ENCODE measurements at places on chromosomes 7 and 10. TPM values are rescaled to one million over a fixed set of nuclear protein-coding genes. Genes with fewer than 3 reads are reported as not detected.
A peak's percentile ranks its signal among the peaks of the same experiment; 100 is the strongest.

PIP gene
- total RNA-seq: not detected

TMEM178B gene
- total RNA-seq: 3.1 TPM

STAG3 gene
- 0.15 TPM for total RNA-seq

NCF1 gene
- not detected for total RNA-seq

NPSR1 gene
- total RNA-seq: not detected

OR2A12 gene
- total RNA-seq: not detected

SFRP5 gene
- total RNA-seq: not detected

NXPH1 gene
- not detected for total RNA-seq

GRCh38 chr7:45646207-45646821 lies 72.1 kb downstream of the ADCY1 start:
- no peak for DNase-seq

DNA sequence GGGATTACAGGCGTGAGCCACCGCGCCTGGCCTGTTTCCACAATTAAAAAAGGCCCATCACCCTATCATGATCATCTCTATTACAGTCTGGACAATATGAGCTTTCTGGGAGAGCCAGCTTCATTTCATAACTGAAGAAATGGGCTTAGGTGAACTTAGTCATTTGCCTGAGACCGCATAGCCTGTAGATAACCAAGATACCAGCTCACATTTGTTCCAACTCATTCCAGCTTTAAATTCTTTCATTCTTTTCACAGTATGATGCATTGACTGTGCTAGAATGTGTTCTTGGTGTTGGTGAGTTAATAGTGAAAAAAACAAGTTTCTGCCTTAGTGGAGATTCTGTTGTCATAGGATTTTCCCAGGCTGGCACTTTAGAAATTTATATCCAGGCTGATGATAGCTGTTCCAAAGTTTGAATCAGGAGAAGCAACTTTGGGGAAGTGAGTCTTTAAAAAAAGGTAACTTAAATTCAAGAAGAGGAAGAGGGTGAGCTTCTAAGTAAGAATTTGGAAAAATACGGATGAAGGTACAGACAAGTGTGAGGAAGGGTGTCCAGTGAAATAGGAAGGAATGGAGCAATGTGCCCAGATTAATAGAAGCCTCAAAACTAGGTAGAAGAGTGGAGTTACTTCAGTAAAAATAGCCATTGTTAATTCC lies 2.1 kb upstream of the H2AZ2 start:
- DNase-seq: no peak

- DNase-seq: no peak
Observed at GRCh38 chr7:50982626-50983025, 199.9 kb upstream of the GRB10 start.

GRCh38 chr7:780081-780480 lies 52.2 kb upstream of the SUN1 start:
- no peak for DNase-seq

DNA sequence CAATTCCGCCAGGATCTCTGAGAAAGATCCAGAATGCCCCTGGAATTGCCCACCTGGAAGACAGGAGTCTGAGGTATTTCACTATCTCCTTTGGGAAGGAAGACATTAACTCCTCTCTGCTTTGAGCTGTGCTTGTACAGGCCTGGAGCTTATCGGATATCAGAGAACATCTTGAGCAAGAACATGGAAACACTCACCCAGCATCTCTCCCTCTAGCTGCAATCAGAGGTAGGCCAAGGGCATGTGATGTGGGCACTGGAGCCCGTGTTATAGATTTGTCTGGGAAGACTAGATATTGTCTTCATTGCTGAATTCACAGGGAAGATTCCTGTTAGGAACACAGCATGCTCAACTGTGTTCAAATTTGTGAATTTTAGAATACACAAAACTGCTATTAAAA lies 233.9 kb downstream of the PHF14 start:
- DNase-seq: no peak

DNA sequence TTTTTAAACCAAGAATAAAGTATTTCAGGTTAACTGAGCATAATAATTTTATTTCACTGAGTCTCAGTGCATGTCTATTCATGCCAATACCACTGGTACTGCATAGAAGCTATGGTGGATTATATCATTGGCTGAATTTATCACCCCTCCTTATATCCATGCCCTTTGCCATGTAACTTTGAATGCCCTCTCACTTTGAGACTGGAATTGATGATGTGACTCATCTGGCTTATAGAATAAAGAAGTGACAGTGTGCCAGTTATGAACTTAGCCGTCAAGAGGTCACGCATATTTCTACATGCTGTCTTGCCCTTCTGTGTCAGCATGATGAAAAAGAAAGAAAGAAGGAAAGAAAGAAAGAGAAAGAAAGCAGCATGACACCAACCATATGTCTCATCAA lies 20.7 kb upstream of the ABLIM1 start:
- no peak for DNase-seq

- DNase-seq: no peak
Observed at GRCh38 chr10:51878695-51879094, 179.3 kb upstream of the CSTF2T start.

GRCh38 chr10:106439366-106439765 lies 725.1 kb downstream of the SORCS1 start:
- no peak for DNase-seq

DNA sequence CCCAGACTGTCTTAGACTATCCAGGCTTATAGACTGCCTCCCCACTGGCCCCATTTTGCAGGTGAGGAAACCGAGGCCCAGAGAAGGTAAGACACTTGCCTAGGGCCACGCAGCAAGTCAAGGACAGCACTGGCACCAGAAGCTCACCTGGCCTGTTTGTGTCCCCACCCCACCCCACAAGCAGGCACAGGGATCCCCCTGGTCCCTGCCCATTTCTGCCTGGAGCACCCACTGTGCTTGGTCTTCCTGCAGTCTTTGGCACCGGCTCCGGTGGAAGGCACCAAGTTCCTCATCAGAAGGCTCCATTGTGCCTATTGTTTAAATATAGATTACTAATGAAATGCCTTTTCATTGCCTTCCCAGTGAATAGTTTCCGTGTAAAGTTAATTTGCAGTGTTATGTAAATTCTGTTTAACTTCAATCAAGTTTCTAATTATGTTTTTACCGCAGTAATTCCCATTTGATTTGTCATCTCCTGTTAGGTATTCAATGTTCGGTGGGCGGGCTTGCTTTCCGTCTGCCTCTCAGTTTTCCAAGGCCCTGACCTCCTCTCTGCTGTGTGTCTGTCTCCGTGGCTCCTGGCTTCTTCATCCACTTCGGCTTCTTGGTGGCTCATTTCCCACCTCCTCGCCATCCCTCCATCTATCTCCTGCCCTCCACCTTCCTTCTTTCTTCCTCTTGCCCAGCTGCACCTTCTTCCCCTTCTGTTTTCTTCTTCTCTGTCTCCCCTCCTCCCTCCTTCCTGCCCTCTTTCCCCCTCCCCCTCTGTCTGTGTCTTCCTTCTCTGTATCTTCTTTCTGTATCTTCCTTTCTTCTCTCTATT lies 75.8 kb downstream of the ZMIZ1 start:
- DNase-seq: no peak

DNA sequence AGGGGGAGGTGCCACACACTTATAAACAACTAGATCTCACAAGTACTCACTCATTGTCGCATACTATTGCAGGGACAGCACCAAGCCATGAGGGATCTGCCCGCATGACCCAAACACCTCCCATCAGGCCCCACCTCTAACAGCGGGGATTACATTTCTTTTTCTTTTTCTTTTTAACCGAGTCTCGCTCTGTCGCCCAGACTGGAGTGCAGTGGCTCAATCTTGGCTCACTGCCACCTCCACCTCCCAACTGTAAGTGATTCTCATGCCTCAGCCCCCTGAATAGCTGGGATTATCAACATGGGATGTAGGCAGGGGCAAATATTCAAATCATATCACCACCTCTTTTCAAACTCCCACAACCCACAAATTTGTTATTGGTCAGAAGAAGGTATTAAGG lies 76.7 kb downstream of the SKAP2 start:
- no peak for DNase-seq

DNA sequence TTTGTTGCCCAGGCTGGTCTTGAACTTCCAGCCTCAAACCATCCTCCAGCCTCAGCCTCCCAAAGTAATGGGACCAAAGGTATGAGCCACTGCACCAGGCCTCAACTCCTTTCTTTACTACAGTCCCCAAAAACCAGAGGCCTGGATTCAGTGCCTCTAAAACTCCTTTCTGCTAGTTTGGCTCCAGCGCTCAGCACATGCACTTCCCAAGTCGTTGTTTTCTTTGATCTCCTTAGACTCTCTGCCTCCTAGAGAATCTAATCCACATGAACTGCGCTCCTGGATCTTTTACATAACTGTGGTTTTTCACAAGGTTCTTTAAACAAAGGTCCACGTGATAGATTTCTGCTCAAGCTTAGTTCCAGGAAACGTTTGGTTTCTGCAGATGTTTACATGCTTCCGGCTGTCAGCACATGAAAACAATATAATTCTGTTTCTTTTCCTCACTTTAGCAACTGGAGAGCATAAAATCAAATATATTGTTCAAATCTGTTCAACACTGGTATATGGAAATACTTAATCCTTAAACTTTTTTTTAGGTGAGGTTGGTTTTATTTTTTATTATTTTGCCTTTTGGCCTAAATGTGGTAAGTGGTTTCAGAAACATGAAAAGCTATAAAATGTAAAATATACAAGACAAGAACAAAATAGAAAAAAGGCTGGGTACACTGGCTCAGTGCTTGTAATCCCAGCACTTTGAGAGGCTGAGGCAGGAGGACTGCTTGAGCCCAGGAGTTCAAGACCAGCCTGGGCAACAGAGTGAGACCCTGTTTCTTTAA lies 270.5 kb upstream of the MKLN1 start:
- DNase-seq: peak; percentile 92

DNA sequence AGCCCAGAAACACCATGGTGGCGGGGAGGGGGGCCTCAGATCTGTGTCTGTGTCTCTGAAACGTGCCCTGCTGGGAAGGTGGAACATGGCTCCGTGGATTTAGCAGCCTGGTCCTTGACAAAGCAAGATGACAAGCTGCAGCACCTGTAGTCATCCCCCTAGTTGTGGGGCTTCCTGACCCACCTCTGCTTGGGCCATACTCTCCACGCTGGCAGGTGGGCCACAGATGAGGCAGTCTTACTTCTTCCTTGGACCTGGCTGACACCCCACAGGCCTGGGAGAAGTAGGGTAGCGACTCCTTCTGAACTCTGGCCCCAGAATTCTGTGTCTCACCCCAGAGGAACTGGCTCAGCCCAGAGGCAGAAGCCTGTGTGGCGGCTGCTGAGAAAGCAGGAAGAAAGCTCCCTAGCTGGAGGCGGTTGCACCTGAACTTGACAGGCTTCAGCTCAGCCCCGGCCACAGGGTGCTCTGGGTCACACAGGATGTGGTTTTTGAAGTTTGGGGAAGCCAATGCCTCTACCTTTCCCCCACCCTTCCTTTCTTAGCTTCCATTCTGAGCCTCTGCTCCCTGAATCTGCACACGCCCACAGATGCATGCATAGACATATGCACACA lies 113.9 kb downstream of the ABLIM1 start:
- DNase-seq: no peak

- DNase-seq: no peak
Observed at GRCh38 chr7:70833726-70834125, 298.2 kb upstream of the GALNT17 start.

GRCh38 chr10:42488416-42488815 lies 150.0 kb downstream of the ZNF33B start:
- no peak for DNase-seq

DNA sequence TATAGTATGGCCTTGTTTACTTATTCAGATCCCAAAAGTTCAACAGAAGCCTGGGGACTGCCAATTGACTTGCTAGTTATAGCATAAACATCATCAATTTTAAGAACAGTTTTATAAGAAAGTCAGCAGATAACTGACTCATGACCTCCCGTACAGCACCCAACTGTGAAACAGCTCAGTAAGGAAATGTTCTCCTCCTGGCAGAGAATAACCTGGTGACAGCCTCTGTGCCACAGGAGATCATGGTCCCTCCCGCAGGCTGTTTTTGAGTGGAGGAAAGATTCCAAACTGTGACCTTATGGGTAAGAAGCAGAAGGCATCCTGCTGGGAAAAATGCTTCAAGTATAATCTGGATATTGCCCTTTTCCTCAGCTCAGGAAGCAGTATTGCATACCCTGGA lies 182.5 kb downstream of the SEMA3D start:
- no peak for DNase-seq

- no peak for DNase-seq
Observed at GRCh38 chr10:97825020-97825760, 24.5 kb upstream of the GOLGA7B start.

All from glomerular endothelial cell (primary cell).